ENCODE measurements at places on chromosomes 2 and 18.

- peak; percentile 42 for DNase-seq
These were observed at the start of gene ERICH2 for GRCh38 chr2:170770008-170770605. TSS of gene ERICH2 (plus strand) at chr2:170770378. CDS start at chr2:170770682, 304 bp downstream.

- no peak for DNase-seq
These were observed 69.8 kb downstream of the NEB start for GRCh38 chr2:151664520-151664919.

DNA sequence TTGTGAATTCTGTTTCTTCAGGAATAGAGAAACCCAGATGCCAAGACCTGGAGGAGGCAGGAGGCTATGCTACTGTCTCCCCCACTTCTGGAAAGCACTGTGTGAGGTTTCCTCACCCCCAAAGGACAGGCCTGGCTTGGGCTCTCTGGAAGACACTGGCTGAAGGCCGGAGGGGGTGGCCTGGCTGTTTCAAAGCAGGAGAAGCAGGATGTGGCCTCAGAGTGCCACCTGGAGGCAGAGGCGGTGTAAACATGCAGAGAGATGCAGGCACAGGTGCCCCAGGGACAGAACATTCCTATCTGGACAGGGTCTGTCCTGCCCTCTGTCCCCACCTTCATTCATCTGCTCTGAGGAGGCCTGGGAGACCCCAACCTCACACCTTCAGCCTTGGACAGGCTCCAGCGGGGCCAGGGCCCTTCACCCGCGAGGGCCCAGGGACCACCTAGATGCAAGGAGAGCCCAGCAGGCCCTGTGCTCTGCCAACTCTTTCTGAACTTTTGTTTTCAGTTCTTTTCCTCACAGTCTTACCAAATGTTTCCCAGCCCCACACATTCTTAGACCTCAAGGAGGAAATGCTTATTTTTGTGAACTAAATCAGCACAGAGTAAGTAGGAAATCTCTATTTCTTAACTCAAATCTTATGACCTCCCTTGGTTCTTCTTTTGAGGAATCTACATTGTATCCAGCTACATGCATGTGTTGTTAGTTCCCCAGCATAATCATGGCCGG, 79.2 kb downstream of the LONRF2 start:
- DNase-seq = peak; percentile 34

- DNase-seq = no peak
These were observed 40.0 kb downstream of the BIN1 start for GRCh38 chr2:127066942-127067341.

GRCh38 chr2:129906139-129906860, 73.2 kb upstream of the RAB6C start:
- no peak for DNase-seq

DNA sequence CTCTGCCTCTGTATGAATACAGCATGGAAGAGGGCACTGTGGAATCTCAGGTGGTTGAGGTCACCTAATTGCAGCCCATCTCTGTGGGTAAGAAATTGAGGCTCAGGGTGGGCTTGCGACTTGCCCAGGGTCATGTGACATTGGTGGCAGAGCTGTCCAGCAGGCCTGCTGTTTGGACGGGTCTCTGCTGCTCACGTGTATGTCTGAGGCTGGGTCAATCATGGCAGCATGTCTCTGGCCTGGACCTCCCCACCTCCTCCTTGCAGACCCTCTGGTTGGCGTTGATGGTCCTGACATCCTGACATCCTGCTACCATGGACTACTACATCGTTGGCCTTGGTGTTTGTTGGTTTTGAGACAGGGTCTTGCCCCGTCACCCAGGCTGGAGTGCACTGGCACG, 64.3 kb upstream of the HPCAL1 start:
- DNase-seq = no peak

- no peak for DNase-seq
These were observed 1.2 kb upstream of the WDR7 start for GRCh38 chr18:56649996-56650395.

All from CD4-positive, alpha-beta T cell treated with Interleukin-10 for 1 hour (primary cell).